ENCODE measurements at places on chromosomes 6 and 20. TPM values are rescaled to one million over a fixed set of nuclear protein-coding genes. Genes with fewer than 3 reads are reported as not detected.

DNA sequence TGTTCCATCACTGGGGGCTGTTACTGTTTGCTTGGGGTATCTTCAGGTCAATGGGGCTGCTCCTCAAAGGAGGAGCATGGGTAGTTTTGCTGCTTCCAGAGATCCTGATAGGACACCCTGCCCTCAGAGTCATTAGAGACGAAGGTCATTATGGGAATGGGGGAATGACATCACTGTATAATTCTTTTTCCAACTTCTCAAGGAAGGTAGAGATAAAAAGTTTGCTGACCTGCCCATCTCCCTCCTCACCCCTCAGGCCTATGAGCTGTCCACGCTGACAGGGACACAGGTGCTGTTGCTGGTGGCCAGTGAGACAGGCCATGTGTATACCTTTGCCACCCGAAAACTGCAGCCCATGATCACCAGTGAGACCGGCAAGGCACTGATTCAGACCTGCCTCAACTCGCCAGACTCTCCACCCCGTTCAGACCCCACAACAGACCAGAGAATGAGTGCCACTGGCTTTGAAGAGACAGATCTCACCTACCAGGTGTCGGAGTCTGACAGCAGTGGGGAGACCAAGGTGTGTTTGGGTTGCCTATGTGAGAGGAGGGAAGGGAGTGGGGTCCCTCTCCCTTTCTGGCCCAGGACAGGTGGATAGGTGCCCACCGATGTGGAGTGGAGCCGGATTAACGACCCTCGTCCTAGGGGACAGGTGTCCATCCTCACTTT is 2.7 kb downstream of the SRF start:
- DNase-seq = no peak

- DNase-seq = no peak
These were observed 99.0 kb downstream of the TBX18 start for GRCh38 chr6:84665401-84665800.

- no peak for DNase-seq
These were observed 954.4 kb downstream of the PHF3 start for GRCh38 chr6:64589961-64590360.

DNA sequence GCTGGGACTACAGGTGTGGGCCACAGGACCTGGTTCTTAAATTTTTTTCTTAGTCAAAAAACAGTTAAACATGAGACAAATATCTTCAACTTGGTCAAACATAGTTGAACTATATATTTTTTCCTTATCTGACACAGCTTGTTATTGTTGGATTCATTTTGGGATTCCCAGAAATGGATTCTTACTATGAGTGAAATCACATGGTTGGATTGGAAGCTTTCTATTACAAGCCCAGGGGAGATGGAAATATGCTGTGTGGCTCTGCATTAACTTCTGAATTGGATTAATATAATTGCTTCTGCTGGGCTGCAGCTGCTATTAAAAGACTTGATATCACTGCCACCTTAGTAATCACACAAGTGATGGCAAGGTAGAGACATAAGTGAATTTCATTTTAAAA is 126.4 kb upstream of the DUSP22 start:
- DNase-seq = no peak

- DNase-seq = no peak
These were observed 89.9 kb downstream of the PDE7B start for GRCh38 chr6:135941275-135942025.

DNA sequence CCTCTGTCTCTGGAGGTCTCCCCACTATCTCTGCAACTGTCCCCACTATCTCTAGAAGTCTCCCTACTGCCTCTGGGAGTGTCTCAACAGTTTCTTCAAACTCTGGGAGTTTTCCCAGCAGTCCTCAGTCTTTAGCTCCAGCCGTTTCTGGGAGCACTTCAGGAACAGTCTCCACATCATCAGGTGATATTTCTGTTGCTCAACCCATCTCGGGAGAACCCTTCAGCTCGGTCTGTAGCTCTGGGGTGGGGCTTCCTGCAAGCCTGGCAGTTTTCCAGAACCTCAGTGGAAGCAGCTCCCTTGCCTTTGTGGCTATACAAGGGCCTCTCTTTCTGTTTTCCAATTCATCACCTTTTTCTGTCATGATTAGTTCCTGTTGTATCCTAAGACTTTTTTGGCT is 3.0 kb upstream of the SFTA2 start:
- no peak for DNase-seq

DNA sequence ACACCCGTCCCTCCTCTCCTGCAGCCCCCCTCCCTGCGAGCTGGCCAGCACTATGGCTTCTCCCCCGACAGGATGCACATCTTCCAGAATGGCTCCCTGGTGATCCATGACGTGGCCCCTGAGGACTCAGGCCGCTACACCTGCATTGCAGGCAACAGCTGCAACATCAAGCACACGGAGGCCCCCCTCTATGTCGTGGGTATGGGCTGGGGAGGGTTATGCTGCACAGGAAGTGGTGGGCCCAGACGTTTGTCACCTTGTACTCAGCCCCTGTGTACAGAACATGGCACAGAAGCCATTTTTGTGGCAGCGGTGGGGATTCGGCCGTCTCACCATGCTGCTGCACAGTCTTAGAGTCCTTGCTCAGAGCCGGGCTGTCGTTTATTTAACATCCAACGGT is 29.0 kb upstream of the SRF start:
- no peak for DNase-seq

The RCAN2 gene
- total RNA-seq = 1.4 TPM

The IL17A gene
- not detected for total RNA-seq

The SLC17A3 gene
- not detected for total RNA-seq

The CD24 gene
- total RNA-seq = 1,390 TPM

The MRS2 gene
- total RNA-seq = 30.9 TPM

All from esophagus squamous epithelium (tissue), 5 donors.